Fibroblast of lung (primary cell): ENCODE measurements at places on chromosomes 13 and 19. TPM values are rescaled to one million over a fixed set of nuclear protein-coding genes. Genes with fewer than 3 reads are reported as not detected.
A peak's percentile ranks its signal among the peaks of the same experiment; 100 is the strongest.

DNA sequence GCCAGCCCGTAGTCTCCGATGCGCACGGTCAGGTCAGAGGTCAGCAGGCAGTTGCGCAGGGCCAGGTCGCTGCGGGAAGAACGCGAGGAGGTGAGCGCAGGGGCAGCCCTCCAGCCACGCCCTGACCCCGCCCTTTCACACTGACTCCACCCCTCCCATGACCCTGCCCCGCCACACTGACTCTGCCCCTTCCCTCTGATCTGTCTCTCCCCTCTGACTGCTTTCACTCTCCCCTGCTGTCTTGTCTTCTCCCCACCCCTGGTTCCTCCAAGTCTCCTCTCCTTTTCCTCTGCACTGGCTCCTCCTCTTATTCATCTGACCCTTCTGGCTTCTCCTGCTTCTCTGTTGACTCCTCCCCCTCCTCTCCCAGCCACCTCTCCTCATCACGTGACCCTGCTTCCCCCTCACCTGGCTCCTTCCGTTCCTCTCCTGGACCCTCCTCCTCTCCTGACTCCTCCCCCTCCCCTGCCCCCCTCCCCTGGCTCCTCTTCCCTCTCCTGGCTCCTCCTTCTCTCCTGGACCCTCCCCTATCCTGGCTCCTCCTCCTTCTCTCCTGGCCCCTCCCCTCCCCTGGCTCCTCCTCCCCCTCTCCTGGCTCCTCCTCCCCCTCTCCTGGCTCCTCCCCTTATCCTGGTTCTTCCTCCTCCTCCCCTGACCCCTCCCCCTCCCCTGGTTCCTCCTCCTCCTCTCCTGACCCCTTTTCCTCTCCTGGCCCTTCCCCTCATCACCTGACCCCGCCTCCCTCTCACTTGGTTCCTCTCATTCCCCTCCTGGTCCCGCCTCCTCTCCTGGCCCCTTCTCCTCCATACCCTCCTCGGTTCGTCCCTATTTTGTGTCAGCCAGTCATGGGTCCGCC, 9.9 kb downstream of the LMTK3 start:
- DNase-seq = no peak
- H3K36me3 ChIP-seq = no peaks in the 10 kb centered on the region
- no peak overlapping the region for H3K4me3 ChIP-seq
- peaks cover 25% of the 10 kb centered on the region for H3K27me3 ChIP-seq
- H3K4me1 ChIP-seq = no peaks in the 10 kb centered on the region

DNA sequence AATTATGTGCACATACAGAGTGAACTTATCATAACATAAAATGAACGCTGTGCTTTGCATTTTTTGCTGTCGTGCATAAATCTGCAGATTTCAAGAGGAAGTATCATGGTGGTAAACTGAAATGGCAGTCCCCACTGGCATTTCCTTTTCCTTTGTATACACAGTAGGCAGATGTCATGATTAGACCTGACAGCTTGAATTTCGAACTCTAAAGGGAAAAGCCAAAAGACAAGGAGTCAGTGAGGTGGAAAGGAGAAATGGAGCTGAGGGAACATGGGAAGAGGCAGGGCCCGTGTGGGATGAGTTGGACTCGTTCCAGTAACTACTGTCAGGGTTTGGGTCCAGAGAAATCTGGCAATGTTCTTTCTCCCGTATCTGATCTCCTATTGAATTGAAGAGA, 454.1 kb upstream of the SGCG start:
- H3K4me3 ChIP-seq = no peak overlapping the region
- DNase-seq = no peak
- H3K27ac ChIP-seq = no peak overlapping the region
- H3K27me3 ChIP-seq = no peaks in the 10 kb centered on the region
- no peaks in the 10 kb centered on the region for H3K36me3 ChIP-seq

DNA sequence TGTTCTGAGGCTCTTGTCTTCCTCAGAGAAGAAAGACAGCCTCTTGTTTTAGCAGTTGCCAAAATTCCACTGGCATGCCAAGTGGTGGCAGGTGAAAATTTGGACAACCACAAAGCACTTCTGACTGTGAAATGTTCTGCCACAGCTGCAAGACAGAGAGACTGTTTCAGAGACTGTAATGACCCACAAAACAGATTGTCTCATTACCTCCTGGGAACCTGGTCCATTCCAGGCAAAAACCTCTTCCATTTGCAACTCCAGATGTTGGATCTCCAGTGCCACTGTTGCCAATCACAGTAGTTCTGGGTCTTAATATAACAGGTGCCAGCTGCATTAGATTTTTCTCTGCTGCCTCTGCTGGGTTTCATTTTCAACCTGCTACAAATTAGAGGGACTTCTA, 911.5 kb downstream of the UQCRFS1 start:
- H3K4me1 ChIP-seq = no peaks in the 10 kb centered on the region
- H3K4me3 ChIP-seq = no peak overlapping the region
- no peak overlapping the region for H3K27ac ChIP-seq
- H3K27me3 ChIP-seq = no peaks in the 10 kb centered on the region

DNA sequence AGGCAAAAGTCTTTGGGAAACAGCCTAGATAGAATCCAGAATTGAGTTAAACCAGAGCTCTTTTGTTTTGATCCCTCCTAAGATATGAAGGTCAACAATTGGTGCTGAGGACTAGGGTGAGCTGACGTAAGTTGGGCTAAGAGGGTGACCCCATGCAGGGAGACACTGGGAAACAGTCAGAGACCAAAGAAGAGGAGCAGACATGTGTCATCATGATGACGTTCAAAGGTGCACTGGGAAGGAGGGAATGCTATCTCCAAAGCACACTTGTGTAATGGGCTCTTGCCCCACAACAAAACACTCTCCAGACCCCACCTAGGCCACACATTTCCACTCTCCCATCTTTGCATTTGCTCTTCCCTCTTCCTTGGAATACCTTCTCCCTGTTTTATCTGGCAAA, 481.4 kb downstream of the COG6 start:
- H3K27ac ChIP-seq = no peak overlapping the region
- no peak overlapping the region for H3K4me3 ChIP-seq
- H3K27me3 ChIP-seq = no peaks in the 10 kb centered on the region
- no peak for DNase-seq

DNA sequence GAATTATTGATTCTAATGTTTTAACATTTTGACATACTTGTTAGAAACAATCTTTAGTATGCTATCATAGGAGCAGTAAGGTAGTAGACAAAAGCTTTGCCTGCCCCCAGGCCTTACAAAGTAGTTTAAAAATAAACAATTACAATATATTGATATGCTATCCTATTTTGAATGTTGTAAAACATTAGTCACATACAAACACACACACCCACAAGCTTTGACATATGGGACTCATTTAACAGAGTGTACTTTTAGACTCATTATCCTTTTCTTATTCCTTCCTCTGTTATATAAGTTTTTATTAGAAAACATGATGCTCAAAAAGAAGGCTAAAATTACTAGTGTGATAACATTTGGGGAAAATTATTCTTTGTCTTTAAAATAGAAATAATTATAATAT, 33.5 kb downstream of the UCHL3 start:
- peaks cover 1% of the 10 kb centered on the region for H3K36me3 ChIP-seq
- no peak overlapping the region for H3K4me3 ChIP-seq
- H3K4me1 ChIP-seq = no peaks in the 10 kb centered on the region
- H3K27me3 ChIP-seq = no peaks in the 10 kb centered on the region

- no peaks in the 10 kb centered on the region for H3K27me3 ChIP-seq
- DNase-seq = no peak
- H3K4me3 ChIP-seq = no peak overlapping the region
- no peak overlapping the region for H3K27ac ChIP-seq
- no peaks in the 10 kb centered on the region for H3K36me3 ChIP-seq
These were observed 13.5 kb upstream of the TLE5 start for GRCh38 chr19:3075605-3076431.

DNA sequence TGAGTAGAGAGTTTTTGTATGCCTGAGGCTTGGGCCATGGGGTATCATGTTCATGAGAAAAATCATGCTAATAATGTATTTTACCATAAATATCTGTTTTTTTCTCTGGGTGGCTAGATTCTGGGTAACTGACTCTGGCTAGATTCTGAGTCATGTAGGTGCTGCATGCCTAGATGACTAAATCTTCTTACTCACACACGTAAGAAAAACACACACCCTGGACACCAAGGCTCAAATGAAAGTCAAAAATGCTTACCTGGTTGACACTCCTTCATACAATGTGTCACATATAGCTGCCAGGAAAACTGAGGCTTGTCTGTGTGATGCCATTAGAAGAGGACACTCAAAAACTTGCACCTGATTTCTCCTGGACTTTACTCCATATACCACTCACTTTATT, 597.4 kb upstream of the SLITRK1 start:
- H3K36me3 ChIP-seq = no peaks in the 10 kb centered on the region
- no peak for DNase-seq
- H3K27ac ChIP-seq = no peak overlapping the region
- H3K27me3 ChIP-seq = no peaks in the 10 kb centered on the region

- DNase-seq = peak; percentile 59
- H3K4me3 ChIP-seq = no peak overlapping the region
- H3K36me3 ChIP-seq = no peaks in the 10 kb centered on the region
- H3K4me1 ChIP-seq = peaks cover 12% of the 10 kb centered on the region
- H3K27me3 ChIP-seq = no peaks in the 10 kb centered on the region
- H3K27ac ChIP-seq = peak overlapping the region; percentile 45
These were observed 19.1 kb downstream of the KLF12 start for GRCh38 chr13:74115133-74115532.

DNA sequence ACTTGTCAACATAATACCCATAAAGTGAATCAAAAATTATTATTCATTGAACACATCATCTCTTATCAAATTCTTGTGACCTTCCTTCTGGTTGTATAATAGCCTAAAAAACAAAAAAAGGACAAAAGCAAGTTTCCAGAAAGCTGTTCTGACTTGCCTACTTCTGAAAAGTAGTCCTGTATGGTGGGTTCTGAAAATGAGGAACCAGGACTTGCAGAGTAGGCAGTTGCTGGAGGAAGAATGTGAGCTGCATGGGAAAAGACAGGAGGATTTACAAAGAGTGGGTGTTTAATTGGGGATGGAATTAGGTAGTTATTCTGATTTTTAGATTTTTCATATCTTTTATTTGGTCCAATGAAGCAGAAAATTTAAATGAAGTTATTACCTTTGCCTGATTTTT, 56.7 kb downstream of the RCBTB2 start:
- H3K4me1 ChIP-seq = no peaks in the 10 kb centered on the region
- H3K27ac ChIP-seq = no peak overlapping the region
- H3K27me3 ChIP-seq = no peaks in the 10 kb centered on the region
- no peak for DNase-seq

GRCh38 chr13:64453831-64454230, 2776.3 kb downstream of the PCDH9 start:
- H3K36me3 ChIP-seq = no peaks in the 10 kb centered on the region
- H3K27ac ChIP-seq = no peak overlapping the region

- H3K4me1 ChIP-seq = no peaks in the 10 kb centered on the region
- H3K4me3 ChIP-seq = no peak overlapping the region
- H3K27ac ChIP-seq = no peak overlapping the region
- DNase-seq = no peak
- H3K27me3 ChIP-seq = no peaks in the 10 kb centered on the region
These were observed 75.1 kb downstream of the C13orf42 start for GRCh38 chr13:51035978-51036377.

- H3K27me3 ChIP-seq = no peaks in the 10 kb centered on the region
- H3K4me1 ChIP-seq = no peaks in the 10 kb centered on the region
- H3K27ac ChIP-seq = no peak overlapping the region
- no peaks in the 10 kb centered on the region for H3K36me3 ChIP-seq
These were observed 25.4 kb downstream of the PCDH9 start for GRCh38 chr13:67204764-67205163.

GRCh38 chr19:6442087-6442688, 8.6 kb upstream of the SLC25A41 start:
- H3K27me3 ChIP-seq = no peaks in the 10 kb centered on the region
- H3K27ac ChIP-seq = no peak overlapping the region
- H3K36me3 ChIP-seq = no peaks in the 10 kb centered on the region
- no peak for DNase-seq

DNA sequence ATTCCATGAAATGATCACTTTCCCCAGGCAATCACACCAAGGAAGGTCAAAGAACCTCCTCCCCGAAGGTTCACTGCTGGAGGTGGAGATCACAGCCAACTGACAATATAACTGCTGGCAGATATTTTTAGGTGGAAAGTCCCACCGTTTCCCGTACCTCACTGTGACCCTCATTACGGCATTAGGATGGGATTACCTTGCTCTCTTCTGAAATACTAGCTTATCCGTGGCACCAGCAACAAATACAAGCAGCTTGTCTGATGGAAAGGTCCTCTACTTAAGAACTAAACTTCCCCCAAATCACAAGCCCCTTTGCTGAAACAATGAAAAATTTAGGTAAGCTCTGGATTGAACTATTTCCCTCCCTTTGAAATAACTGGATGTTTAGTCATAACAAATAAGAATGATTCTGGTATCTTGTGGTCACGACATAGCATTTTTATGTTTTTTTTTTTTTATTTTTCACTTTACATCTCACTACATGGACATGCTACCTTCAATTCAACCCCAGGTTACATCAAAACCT, 178.9 kb downstream of the COL4A1 start:
- H3K36me3 ChIP-seq = no peaks in the 10 kb centered on the region
- H3K27ac ChIP-seq = no peak overlapping the region
- H3K4me1 ChIP-seq = peaks cover 15% of the 10 kb centered on the region
- H3K4me3 ChIP-seq = no peak overlapping the region
- peak; percentile 85 for DNase-seq
- H3K27me3 ChIP-seq = no peaks in the 10 kb centered on the region

GRCh38 chr13:37640499-37640898, 41.9 kb upstream of the POSTN start:
- DNase-seq = peak; percentile 78
- H3K4me3 ChIP-seq = no peak overlapping the region
- H3K4me1 ChIP-seq = peaks cover 2% of the 10 kb centered on the region
- H3K36me3 ChIP-seq = no peaks in the 10 kb centered on the region
- no peak overlapping the region for H3K27ac ChIP-seq

GRCh38 chr13:21138561-21138960, 37.8 kb downstream of the SKA3 start:
- peaks cover 4% of the 10 kb centered on the region for H3K4me1 ChIP-seq
- H3K27ac ChIP-seq = no peak overlapping the region
- no peak overlapping the region for H3K4me3 ChIP-seq
- DNase-seq = no peak

DNA sequence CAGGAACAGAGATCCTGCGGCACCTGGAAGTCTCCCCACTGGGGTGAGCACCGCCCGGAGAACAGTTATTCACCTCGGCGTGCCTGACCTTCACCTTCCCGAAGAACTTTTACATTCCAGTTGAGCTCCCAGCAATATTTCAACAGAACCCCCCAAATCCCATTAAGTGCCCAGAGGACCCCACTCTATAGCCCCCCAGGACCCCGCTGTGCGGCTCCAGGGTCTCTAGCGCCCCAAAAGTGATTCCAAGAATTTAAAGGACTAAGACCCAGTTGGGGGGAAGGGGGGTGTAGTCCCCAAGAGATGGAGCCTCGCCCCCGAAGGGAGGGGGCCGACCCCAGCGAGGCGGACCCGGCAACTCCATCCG, 480 bp downstream of the GPR108 start:
- DNase-seq = no peak
- H3K4me3 ChIP-seq = peak overlapping the region; percentile 98
- H3K36me3 ChIP-seq = peaks cover under 1% of the 10 kb centered on the region

The IL17D gene
- 1.2 and 1.5 TPM in 2 replicates for polyA plus RNA-seq

The NXNL1 gene
- not detected in 2 replicates for polyA plus RNA-seq

The C3 gene
- polyA plus RNA-seq = 1.2 and 2.5 TPM in 2 replicates

The KATNAL1 gene
- polyA plus RNA-seq = 24.0 and 24.8 TPM in 2 replicates

The NPAS1 gene
- polyA plus RNA-seq = 0.22 and 0.34 TPM in 2 replicates

The SCGB2B2 gene
- not detected in 2 replicates for polyA plus RNA-seq

The DACH1 gene
- 0.02 and 0.36 TPM in 2 replicates for polyA plus RNA-seq

The IL11 gene
- 1.2 and 1.3 TPM in 2 replicates for polyA plus RNA-seq
